H54 (cell line): ENCODE measurements at places on chromosomes 11 and 22.

DNA sequence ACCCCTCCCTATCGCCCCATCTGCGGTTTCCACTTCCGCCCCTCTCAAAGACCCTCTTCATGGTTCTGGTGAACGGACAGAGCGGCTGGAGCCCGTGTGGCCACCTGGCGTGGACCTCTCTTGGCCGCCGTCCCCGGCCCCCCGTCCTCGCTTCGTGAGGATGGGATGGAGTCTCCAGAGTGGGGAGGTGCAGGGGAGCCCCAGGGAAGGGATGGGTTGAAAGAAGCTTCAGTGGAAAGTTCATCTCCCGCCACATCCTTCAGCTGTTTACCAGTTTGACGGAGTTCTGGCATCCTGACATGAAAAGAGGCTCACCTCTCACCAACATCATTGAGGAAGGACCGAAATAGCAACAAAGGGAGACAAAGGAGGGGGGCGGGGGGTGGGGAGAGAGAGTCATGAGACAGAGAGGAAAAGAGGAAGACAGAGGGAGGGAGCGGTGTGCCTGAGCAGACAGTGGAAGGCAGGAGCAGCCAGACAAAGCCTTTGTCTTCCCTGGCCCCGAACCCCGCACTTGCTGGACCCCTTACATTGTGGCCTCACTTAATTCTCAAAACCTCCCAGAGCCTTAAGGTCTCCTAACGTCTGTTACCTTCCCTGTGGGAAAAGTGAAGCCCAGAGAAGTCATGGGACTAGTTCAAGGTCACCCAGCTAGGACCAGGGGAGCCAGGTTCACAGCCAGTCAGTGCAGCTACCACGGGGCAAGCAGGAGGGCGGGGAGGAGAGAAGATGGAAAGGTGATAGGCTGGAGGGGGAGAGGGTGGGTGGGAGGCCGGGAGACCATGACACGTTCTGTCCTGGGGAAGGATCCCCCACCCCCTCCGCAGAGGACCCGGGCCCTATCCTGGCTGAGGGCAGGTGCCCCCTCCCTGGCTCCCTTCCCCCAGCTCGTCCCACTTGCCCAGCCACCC is 54.9 kb downstream of the CD6 start:
- no peak for DNase-seq

- DNase-seq = no peak
Observed at GRCh38 chr11:117604336-117604995, 192.6 kb downstream of the DSCAML1 start.

DNA sequence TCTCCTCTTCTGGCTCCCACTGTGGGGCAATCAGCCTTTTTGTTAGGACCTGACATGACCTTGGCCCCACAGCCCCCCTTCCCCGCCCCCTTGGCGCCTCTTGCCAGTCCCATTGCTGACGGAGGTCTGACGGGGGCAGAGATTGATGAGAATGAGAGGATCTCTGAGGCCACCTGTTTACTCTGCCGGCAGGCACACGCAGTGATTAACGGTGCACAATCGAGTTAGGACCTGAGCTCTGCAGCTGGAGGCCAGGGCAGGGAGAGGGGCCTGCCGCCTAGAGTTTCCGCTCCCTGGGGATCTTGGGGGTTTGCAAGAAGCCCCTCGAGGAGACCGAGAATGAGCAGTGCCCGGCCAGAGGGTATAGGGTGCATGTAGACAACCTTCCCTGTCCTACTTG is 6.8 kb upstream of the CHRM1 start:
- no peak for DNase-seq

- no peak for DNase-seq
Observed at GRCh38 chr11:1326435-1327063, 17.1 kb upstream of the TOLLIP start.

DNA sequence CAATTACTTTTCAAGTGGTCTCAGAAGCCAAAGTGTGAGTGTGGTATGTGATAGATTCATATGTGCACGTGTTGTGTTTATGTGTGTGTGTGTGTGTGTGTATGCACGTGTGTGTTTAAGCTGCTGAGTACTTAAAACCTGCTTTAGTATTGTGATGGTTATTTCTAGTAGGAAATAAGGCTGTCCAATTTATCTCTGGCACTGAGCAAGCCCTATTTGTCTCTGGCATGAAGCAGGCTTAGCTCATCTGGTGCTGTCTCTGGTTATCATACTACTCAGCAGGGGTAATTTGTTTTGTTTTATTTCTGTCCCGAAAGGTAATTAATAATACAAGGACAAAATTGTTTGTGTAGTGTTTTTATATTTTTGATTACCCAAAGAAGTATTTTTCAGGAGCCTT is 333.7 kb downstream of the FAT3 start:
- DNase-seq = no peak

GRCh38 chr22:36644333-36644757 is 59.2 kb downstream of the CACNG2 start:
- DNase-seq = peak; percentile 29

GRCh38 chr11:62017878-62018655 is 50.6 kb upstream of the FTH1 start:
- no peak for DNase-seq

DNA sequence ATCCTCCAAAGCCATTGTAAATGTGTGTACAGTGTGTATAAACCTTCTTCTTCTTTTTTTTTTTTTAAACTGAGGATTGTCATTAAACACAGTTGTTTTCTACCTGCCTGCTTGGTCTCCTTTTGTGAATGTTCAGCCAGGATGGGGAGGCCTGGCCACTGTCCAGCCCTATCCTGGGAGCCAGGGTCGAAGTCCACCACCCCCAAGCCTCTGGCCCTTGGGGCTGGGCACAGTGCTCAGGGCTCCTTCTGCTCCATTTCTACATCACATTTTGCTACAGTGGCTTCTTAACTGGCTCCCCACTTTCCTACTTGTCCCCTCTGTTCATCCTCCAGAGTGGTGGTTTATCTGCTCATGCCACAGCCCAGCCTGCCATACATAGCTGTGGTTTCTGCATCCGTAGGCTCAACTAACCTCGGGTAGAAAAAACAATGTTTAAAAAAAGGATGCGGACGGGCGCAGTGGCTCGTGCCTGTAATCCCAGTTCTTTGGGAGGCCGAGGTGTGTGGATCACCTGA is 2.5 kb upstream of the SMARCB1 start:
- DNase-seq = no peak

DNA sequence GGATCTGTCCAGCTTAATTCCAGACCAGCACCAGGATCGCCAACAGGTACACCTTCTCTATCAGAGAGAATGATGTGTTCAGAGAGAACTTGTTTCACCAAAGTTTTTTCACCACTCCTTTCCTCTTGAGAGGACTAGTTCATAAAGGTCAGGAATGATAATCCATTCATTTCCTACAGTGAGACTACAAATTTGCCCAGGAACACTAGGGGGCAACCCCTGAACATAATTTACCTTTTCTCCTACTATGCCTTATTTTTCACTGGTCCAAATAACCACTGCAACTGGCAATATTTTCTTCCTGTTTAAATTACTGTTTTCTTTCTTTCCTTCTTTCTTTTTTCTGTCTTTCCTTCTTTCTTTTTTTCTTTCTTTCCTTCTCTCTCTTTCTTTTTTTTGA is 22.5 kb downstream of the CAVIN3 start:
- no peak for DNase-seq

DNA sequence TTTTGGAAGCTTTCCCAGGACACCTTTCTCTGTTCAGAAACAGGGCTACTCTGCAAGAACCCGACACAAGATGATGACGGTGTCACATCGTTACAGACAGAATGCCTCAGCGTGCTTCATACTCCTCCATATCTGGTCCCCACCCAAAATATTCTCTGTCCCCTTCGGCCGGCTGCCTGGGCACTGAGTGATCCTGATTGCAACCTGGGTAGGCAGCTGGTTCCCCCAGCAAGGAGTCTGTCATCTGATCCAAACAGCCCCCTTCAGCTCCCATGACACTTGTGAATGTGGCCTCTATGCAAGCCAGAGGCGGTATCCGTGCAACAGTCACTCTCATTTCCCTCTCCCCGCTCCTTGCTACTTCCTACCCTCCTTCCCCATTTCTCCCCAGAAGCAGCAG is 431.7 kb upstream of the B3GAT1 start:
- DNase-seq = no peak

DNA sequence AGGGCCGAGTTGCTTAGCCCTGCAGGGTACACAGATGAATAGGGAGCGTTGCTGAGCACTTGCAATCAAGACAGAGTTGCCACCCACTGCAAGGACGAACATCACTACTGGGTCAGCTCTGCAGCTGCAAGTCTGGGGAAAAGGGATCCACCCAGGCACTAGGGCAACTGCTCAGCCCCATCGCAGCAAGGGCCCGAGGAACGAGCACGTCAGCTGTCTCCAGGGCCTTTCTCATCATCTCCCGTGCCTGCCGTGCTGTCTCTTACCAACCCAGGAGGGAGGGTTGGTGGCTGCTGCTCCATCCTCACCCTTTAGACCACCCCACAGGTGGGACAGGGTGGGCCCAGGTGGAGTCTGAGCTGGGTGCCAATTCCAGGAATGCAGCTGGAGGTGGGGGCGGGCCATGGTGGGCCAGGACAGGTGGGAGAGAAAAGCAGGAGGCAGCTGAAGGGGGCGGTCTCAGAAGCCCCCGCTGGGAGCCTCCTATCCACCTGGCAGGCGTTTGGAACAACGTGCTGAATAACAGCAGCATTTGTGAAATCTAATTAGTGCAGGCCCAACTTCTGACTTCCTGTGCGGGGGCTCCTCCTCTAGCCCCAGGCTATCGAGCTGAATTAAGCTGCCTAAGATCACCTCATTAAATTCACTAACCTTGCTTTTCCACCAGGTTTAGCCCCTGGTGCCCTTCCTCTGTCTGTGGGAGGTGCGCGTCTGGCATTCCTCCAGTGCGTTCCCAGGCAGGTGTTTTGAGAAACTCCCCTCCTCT is 252.5 kb downstream of the ST3GAL4 start:
- no peak for DNase-seq

GRCh38 chr11:13875643-13876042 is 86.9 kb upstream of the SPON1 start:
- no peak for DNase-seq

DNA sequence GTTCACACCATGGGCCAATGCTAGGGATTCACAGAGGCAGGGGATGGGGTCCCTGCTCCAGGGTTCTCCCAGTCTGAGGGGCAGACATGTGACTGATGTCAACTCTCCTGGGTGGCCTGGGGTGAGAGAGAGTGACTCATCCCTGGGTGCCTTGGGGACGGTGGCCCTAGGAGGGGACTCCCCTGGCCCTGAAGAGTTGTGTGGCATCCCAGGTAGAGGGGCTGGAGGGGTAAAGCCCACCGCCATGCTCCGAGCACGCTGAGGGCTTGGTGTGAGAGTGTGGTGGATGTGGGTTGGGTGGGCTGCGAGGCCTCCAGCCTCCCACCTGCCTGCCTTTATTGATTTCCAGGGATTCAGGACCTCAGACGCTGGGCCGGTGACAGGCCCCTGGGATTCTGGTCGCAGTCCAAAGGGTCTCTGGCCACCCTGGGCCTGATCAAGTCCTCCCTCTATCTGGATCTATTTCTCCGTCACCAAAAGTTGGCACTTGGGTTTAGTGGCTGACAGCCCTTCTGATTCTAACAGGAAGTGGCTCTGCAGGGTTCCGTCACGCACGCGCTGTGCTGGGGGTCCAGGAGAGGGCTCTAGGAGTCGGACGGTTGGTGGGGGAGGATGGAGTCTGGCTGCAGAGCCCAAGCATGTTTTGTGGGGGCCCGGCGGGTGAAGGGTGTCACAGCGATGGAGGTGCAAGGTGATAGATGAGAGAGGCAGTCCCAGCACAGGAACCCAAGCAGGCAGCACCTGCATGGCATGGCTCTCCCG is 27.3 kb upstream of the WNT7B start:
- no peak for DNase-seq

GRCh38 chr11:69691463-69691862 is 12.4 kb downstream of the FGF19 start:
- no peak for DNase-seq

- no peak for DNase-seq
Observed at GRCh38 chr22:20793748-20794649, 20.1 kb downstream of the SERPIND1 start.

DNA sequence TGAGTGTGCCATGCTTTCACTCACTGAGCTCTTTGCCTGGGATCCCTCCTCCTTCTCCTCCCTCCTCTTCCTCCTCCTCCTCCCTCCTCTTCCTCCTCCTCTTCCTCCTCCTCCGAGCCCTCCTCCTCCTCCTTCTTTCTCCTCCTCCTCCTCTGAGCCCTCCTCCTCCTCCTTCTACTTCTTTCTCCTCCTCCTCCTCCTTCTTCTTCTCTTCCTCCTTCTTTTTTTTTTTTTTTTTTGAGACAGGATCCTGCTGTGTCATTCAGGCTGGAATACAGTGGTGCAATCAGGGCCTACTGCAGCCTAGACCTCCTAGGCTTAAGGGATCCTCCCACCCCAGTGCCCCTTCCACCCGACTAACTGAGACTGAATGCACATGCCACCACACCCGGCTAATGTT is 62.3 kb downstream of the DEUP1 start:
- no peak for DNase-seq

GRCh38 chr11:64008914-64009633 is 22.8 kb downstream of the OTUB1 start:
- DNase-seq = no peak

DNA sequence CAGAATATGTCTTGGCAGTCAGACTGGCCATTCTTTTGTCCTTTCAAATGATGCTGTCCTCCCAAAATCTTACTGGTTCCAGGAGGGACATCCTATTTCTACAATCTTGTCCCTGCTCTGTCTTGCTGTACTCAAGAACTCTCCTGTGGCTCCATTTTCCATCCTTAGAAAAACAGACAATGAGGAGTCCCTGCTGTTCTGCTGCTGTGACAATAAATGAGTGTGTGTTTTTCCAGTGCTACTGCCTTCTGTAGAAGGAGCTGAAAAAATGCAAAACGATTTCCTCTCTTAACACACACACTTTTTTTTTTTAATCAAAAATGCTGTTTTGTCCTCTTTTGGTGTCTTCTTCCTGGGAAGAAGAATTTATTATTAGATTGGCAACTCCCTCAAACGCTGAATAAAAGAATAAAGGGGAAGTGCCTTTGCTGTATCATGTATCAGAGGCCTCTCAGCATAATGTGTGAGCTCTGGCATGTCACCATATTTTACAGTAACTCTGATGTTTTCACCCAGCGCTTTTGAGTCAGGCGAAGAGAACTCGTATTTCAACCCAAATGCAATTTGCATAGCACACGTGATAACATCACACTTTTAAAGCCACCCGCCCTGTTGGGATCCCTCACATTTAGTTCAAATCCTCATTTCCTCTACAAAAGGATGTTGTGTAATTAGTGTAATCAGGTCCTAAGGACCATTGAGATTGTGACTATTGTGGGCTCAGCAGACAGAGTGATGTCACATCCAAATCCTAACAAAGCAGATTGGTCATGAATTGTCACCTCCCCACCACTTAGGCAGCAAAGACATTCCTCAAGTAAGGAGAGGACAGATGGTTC is 496.0 kb upstream of the LARGE1 start:
- no peak for DNase-seq

- no peak for DNase-seq
Observed at GRCh38 chr11:117932426-117932825, 3.2 kb upstream of the TMPRSS13 start.

DNA sequence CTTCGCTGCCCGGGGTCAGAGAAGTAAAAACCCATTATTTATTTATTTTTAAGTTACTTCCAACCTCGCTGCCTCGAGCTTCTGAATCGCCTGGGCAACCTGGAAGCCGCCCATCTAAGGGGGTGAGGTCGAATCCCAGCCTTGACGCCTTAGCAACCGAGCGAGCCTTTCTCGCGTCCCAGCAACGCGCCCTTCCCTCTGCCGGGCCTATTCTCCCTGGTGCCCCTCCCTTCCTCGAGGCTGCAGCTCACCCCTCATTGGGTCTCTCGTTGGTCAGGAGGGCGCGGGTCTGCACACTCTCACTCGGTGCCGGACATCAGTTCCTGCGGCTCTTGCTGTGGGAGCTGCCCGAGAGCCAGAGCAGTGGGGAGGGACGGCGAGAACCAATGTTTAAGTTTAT is at the start of gene CCDC81:
CCDC81 (plus strand) TSS at position 302 of the 400 bp plus-strand sequence. CDS start 277 bp downstream, outside the sequence.
- no peak for DNase-seq
